ENCODE measurements at places on chromosomes 11 and 22.
A peak's percentile ranks its signal among the peaks of the same experiment; 100 is the strongest.

DNA sequence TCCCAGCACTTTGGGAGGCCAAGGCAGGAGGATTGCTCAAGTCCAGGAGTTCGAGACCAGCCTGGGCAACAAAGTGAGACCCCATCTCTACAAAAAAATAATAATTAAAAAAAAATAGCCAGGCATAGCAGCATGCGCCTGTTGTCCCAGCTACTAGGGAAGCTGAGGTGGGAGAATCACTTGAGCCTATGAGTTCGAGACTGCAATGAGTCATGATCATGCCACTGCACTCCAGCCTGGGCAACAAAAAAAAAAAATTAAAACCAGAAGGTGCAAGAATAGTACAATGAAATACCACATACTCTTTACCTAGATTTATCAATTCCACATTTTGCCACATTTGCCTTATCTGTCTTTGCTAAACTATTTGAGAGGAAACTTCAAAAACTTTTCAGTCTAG lies 8.2 kb downstream of the DPF2 start:
- DNase-seq = no peak

GRCh38 chr11:93861808-93862207 lies 11.4 kb upstream of the VSTM5 start:
- no peak for DNase-seq

DNA sequence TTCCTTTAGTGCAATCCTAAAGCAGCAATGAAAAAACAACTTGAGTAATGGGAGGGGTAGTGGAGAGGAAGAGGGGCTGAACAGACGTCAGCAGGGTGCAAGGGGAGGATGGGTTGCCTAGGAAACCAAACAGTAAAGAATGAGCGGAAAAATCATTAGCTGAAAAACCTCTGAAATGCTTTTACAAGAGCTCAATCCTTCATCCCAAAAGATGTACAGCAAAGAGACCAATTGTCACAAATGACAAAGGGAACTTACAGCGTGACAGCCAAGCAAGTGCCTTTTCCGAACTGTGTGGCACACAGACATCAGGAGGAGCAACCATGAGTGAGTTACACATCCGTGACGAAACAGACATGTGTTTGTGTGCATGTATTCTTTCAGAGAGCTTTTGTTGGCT lies 104.6 kb downstream of the SIK3 start:
- no peak for DNase-seq

DNA sequence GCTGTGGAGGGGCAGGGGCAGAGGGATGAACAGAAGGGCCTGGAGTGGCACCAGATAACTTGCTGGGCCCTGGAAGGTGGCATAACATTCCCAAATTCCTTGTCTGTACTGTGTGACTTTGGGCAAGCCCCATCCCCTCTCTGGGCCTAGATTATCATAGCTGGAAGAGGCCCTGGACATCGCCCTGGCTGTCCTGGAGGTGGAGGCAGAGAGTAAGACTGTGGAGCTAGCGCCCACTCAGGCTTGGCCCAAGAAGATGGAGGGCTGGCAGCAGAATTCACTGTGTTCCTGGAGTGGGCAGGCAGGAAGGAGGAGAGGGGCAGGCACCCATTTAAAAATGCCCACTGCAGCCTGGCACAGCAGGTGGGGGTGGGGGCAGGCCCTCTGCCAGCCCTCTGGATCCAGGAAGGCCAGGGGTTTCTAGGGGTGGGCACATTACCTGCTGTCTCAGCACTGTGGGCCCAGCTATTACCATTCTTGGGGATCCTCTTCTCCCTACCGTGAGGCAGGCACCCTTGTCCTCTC lies 22.6 kb downstream of the ARHGEF17 start:
- no peak for DNase-seq

DNA sequence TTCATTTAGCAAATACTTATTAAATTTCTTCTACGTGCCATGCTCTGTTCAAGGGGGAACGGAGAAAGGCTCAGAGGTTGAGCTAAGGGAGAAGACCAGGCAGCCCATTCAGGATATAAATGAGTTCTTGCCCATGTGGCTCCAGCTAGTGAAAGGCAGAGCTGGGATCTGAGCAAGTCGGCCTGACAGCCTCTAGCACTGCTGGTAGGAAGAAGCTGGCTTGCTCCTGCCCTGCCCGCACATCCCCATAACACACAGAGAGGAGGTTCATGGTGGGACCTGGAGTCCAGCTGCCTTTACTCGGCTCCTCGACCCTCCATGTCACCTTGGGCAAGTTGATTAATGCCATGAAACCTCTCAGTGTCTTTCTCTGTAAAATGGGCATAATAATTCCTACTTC lies 2.0 kb downstream of the SLC15A3 start:
- DNase-seq = no peak

DNA sequence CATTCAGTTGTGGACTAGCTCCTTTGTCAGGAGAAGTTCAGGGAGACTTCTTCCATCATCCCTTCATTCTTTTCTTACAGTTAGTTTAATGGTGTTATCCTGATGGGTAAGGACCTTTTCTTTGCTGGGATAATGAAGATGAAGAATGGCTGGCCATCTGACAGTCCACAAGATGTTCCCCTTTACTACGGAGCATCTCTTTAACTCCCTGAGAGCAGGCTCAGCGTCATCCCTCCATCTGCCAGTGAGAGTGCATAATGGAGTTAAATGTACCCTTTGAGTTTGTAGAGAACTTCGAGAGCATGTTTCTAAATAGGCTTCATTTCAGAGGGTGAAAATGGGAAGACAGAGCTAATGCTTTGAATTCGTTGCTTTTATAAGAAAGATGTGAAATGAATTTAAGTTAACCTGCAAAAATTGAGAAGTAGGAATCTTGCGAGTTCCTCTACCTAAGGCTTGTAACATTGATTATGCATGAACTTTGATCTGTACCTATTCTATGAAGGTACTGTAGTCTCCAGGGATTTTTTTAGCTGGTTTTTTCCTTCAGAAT lies 1.7 kb downstream of the EP300 start:
- no peak for DNase-seq

- no peak for DNase-seq
Observed at GRCh38 chr11:85028329-85029101, 598.6 kb downstream of the DLG2 start.

- no peak for DNase-seq
Observed at GRCh38 chr22:32589007-32589406, 114.4 kb downstream of the FBXO7 start.

- no peak for DNase-seq
Observed at GRCh38 chr11:61111050-61111435, 8.8 kb downstream of the CD5 start.

DNA sequence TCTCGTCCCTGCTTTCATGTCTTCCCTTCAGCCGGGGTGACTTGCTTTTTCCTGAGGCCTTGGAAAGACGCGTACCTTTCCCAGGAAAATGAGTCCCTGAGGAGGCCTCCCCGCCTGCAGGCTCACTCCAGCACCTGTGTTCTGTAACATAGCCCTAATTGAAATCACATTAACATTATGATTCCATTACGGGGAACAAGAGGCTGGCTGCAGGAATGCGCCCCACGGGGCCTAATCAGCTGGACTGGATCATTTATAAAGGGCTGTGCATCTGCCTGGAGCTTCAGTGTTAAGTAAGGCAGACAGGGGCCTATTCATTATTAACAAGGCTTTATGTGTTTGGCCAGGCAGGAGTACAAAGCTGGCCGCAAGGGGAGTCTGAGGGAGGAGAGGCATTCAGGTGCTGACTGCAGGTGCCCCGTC lies 41.9 kb upstream of the TSPAN18 start:
- DNase-seq = no peak

GRCh38 chr11:22567759-22568158 lies 57.9 kb downstream of the FANCF start:
- DNase-seq = no peak

DNA sequence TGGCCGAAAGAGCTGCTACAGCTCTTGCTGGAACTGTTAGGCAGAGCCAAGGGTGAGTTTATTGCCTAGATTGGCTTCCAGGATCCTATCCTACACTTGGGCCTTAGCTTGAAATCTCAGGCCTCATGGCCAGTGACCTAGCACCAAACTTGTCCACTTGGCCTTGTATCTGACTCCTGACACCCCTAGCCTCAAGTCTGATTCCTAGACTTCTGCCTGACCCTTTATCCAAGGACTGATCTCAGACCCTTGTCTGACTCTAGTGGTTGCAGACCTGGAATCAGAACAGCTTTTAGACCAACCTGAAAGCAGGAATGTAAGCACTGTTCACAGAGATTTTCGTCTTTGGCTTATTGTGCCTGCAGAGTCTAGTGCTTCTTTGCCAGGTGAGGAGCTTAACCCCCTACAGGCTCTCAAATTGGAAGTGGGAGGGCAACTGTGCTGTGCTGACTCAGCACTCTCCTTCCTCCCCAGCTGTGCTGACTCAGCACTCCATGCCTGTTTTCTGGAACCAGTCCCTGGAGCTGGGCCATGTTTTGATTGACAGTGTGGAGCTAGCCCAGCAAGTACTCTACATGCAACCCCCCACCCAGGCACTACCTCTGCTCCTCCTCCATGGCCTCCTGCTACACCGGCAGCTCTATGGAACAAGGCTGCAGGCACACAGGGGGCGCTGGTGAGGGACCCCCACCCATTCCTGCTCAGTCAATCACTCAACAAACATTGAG lies 35.1 kb downstream of the RRP8 start:
- DNase-seq = peak; percentile 44

- no peak for DNase-seq
Observed at GRCh38 chr11:34331329-34331728, 26.5 kb downstream of the ABTB2 start.

DNA sequence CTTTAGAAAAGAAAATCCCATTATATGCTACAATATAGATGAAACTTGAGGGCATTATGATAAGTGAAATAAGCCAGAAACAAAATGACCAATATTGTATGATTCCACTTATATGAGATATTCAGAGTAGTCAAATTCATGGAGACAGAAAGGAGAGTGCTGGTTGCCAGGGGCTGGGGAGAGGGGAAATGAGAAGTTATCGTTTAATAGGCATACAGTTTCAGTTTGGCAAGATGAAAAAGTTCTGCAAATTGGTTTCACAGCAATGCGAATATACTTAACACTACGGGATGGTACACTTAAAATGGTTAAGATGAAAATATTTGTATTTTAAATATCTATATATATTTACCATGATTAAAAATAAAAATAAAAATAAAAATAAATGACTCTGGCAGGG lies 31.1 kb upstream of the RDX start:
- DNase-seq = no peak

All from AG09319 (cell line).